ENCODE measurements at places on chromosomes 1 and 21.

DNA sequence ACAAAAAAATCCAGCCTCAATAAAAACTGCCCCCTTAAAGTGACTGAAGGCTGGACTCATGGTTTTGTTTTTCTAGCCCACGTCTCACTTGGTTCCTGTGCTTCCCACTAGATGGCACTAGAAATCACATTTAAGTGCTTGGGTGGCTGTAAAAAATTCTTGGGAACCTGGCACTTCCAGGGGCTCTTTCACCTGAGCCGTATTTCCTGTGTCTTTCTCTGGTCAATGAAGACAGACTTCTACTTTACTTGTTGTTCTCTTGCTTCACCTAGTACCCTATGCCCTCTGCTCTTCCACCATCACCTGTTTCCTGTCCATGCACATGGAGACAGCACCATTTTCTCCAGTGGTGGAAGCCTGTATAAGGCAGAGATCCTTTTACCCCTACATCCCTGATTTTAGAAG lies 20.0 kb downstream of the METTL13 start:
- DNase-seq = no peak

DNA sequence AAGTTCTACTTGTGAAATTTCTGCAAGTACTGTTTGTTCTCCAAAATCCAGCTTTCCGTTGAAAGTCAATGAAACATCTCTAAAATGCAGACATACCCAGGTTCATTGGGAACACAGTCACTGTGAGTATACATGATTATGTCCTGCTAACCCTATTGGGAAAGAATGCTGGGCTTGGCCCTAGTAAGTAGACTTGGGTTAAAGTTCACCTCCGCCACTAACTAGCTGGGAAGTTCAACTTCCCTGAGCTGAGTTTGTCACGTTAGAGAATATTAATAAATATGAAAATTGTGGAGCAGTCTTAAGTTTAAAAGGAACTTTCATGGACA lies 10.5 kb upstream of the PGD start:
- DNase-seq = no peak

GRCh38 chr1:246789454-246790339 lies 65.5 kb downstream of the SCCPDH start:
- no peak for DNase-seq

DNA sequence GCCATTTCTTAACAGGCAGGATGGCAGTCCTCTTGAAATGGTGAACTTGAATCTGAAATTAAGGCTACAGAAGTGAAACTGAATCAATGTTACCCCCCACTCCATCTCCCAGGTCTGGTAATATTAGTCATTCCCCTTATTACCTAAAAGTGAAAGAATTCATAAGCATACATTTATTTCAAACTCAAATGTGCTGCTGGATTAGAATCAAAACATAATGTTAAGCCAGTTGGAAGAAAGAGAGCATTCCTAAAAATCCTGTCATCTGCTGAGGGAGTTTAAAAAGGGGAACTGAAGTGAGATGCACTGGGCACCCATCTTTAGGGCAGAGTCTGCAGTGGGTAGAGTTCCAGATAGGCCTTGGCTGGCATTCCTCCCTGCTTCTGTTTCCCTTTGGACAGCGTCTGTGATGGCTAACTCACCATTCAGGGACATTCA lies 17.4 kb downstream of the KIAA0319L start:
- no peak for DNase-seq

DNA sequence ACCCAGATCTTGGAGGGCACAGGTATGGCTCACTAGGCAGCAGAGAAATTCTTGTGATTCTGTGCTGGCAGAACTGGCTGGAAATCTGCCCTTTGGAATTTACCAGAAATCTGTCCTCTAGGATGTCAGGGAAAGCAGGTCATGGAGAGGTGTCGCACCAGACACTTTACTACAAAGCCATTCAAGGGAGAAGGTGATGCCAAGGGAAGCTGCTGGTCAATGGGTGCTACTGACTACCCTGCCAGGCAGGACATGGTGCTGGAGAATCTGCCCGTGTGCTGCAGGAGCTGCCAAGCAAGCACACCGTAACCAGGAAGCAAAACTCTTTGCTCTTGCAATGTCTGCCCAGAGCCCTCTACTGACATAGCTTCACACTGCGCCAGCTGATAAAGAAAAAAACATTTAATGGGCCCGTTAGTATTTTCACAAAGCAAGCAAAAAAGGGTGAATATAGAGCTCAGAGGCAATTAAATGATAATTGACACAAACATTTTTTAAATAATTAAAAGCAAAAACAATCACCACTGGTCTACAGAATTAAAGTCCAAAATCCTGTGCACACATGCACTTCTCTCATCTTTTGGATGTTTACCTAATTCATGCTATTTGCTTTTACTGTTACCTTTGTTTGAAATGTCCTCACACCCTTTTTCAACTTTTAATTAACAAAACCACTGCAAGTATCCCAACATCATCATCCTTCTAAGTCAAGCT lies 7.2 kb upstream of the FBXO28 start:
- no peak for DNase-seq

- no peak for DNase-seq
Measured at GRCh38 chr1:89550995-89551394, 26.4 kb downstream of the LRRC8B start.

- no peak for DNase-seq
Measured at GRCh38 chr21:15775981-15776380, 46.2 kb downstream of the USP25 start.

DNA sequence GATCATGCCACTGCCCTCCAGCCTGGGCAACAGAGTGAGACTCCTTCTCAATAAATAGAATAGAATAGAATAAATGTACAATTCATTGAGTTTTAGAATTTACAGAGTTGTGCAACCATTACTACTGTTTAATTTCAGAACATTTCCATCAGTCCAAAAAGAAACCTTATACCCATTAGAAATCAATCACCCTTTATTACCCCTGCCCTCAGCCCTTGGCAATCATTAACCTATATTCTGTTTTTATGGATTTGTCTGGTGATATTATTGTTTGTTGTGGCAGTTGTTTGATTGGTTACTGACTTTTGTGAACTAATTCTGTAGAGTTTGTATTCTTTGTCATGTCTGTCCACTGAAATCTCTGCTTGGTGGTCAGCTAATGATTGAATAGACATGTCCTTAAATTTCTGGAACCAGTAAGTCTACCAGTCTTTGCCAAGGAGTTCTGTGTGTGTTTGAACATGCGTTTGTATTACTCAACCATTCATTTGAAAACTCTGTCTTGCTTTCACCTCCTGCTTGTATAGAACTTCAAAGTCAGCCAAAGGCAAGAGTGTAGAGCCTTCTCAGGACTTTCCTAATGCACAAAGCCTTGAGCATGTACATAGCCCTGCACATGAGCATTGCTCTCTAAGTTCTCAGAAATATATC lies 208.8 kb downstream of the GPR52 start:
- no peak for DNase-seq

- no peak for DNase-seq
Measured at GRCh38 chr1:70864302-70864701, 183.3 kb downstream of the PTGER3 start.

- peak; percentile 68 for DNase-seq
Measured at GRCh38 chr1:111988743-111989453, 570 bp downstream of the KCND3 start.
